Ovary (tissue), 10 donors: ENCODE measurements at places on chromosomes 7 and 10. TPM values are rescaled to one million over a fixed set of nuclear protein-coding genes. Genes with fewer than 3 reads are reported as not detected.

The HKDC1 gene
- total RNA-seq, result not detected

The TFR2 gene
- 0.30 TPM for total RNA-seq

The VSTM2A gene
- not detected for total RNA-seq

The SPDYE16 gene
- 0.11 TPM for total RNA-seq

The LEP gene
- not detected for total RNA-seq

The HOXA10 gene
- 0.35 TPM for total RNA-seq

The CH25H gene
- 3.3 TPM for total RNA-seq

The MRLN gene
- total RNA-seq, result not detected

The PVRIG gene
- total RNA-seq, result 0.28 TPM

The SLC12A9 gene
- total RNA-seq, result 26.9 TPM

DNA sequence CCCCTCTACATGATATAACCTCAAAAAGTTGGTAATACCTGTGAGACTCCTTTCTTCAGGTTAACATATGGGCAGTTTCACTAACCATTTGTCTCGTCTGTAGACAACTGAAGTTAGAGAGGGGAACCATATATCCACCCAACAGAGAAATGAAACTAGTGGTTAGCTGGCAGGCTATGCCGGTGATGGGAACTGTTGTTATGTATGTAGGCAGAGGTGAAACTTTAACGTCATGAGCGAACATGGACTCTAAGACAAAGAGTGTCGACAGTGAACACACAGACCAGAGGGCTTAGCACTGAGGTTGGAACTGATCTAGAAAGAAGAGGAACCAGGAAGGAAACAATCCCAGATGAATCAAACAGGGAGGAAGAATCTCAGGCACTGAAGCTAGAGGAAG lies 112.4 kb downstream of the ELMO1 start:
- DNase-seq, result no peak
- H3K27me3 ChIP-seq, result no peaks in the 10 kb centered on the region
- H3K36me3 ChIP-seq, result no peaks in the 10 kb centered on the region
- no peak overlapping the region for H3K27ac ChIP-seq
- H3K4me3 ChIP-seq, result no peak overlapping the region

GRCh38 chr10:52769966-52770365 lies 2.6 kb downstream of the MBL2 start:
- H3K4me3 ChIP-seq, result no peak overlapping the region
- no peaks in the 10 kb centered on the region for H3K36me3 ChIP-seq
- no peaks in the 10 kb centered on the region for H3K27me3 ChIP-seq
- no peaks in the 10 kb centered on the region for H3K4me1 ChIP-seq
- H3K27ac ChIP-seq, result no peak overlapping the region

GRCh38 chr7:30093420-30093952 lies 41.3 kb upstream of the MTURN start:
- H3K27me3 ChIP-seq, result no peaks in the 10 kb centered on the region
- H3K27ac ChIP-seq, result no peak overlapping the region
- no peak overlapping the region for H3K4me3 ChIP-seq

GRCh38 chr7:15323550-15323949 lies 238.3 kb downstream of the AGMO start:
- H3K27ac ChIP-seq, result no peak overlapping the region
- H3K36me3 ChIP-seq, result no peaks in the 10 kb centered on the region
- DNase-seq, result no peak

DNA sequence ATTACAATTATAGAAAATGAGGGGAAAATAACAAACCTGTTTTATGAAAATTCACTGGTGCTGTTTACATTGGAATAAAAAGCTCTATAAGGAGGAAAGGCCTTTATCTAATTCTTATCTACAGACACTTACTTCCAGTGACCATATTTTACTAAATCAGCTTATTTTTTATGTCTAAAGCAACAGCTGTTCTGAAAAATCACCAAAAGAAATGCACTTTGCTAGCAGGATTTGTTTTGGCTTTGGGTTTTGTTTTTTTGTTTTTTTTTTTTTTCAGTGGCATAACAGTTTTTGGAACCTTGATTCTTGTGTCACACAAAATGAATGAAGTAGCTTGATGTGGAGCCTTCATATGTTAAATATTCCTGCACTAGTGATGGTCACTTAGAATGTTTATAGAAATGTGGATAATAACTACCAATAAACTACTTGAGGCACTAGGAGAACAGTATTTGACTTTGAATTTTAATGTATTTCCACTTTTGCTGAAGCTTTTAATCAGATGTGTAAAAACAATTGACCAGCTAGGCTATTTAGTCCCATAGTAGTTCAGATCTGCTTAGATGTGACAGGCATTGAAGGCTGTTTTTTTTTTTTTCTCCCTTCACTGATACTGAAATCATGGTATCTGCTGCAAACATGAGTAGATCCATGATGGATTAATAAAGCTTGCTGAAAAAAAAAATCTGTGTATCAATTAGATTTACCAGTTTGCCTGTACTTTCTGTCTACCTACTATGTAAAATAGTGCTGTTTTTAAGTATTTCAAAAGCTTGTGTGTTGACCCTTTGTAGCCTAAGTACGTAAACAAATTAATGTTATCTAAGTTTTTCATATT lies 2.8 kb downstream of the ARL4A start:
- H3K27me3 ChIP-seq, result no peaks in the 10 kb centered on the region
- DNase-seq, result no peak
- H3K36me3 ChIP-seq, result no peaks in the 10 kb centered on the region
- H3K27ac ChIP-seq, result no peak overlapping the region
- H3K4me1 ChIP-seq, result no peaks in the 10 kb centered on the region

- no peak overlapping the region for H3K4me3 ChIP-seq
- no peak for DNase-seq
- H3K27ac ChIP-seq, result no peak overlapping the region
- H3K4me1 ChIP-seq, result peaks cover 5% of the 10 kb centered on the region
Observed at GRCh38 chr7:92697012-92697411, 106.8 kb upstream of the FAM133B start.

GRCh38 chr10:73799899-73800559 lies 11.4 kb downstream of the NDST2 start:
- no peaks in the 10 kb centered on the region for H3K27me3 ChIP-seq
- no peak for DNase-seq
- no peaks in the 10 kb centered on the region for H3K36me3 ChIP-seq

DNA sequence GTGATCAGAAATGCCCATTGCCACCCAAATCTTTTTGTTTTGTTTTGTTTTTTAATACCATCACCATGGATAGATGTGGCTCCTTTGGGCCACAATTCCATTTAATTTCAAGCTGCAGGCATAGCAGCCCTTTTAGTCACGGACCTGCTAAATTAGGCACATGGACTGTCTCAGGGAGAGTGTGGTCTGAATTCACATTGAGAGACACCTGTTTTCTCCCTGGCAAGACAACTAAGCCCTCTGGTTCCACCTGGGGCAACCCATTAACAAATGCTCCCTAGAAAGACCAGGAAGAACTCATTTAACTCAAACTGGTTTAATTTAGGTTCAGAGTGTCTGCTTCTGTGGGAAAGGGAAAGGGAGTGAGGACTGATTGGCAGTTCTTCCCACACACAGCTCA lies 88.2 kb upstream of the ANKRD1 start:
- no peaks in the 10 kb centered on the region for H3K36me3 ChIP-seq
- H3K4me3 ChIP-seq, result no peak overlapping the region
- no peaks in the 10 kb centered on the region for H3K27me3 ChIP-seq
- H3K4me1 ChIP-seq, result no peaks in the 10 kb centered on the region
- no peak for DNase-seq

DNA sequence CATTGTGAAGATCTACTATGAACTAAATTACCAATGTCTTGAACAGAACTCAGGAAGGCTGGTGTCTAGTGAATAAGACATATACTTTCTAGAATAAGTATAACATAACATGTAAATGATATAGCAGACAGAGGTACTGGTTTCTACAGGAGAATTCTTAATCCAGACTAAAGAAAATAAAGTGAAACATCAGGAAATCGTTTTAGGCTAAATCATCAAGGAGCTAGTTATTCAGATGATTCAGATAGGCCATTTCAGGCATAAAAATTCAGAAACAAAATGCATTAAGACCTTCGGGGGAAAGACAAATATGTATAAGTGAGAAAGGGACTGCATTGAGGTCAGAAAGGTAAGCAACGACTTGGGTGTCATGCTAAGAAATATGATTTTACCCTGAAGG lies 170.6 kb downstream of the LRRN3 start:
- H3K4me1 ChIP-seq, result no peaks in the 10 kb centered on the region
- H3K27ac ChIP-seq, result no peak overlapping the region
- H3K36me3 ChIP-seq, result no peaks in the 10 kb centered on the region
- no peak for DNase-seq
- no peak overlapping the region for H3K4me3 ChIP-seq

- no peak overlapping the region for H3K27ac ChIP-seq
- DNase-seq, result no peak
- no peaks in the 10 kb centered on the region for H3K36me3 ChIP-seq
- no peaks in the 10 kb centered on the region for H3K27me3 ChIP-seq
Observed at GRCh38 chr10:64486149-64486548, 964.9 kb downstream of the REEP3 start.

- no peaks in the 10 kb centered on the region for H3K36me3 ChIP-seq
- peaks cover 2% of the 10 kb centered on the region for H3K4me1 ChIP-seq
- H3K4me3 ChIP-seq, result no peak overlapping the region
- no peaks in the 10 kb centered on the region for H3K27me3 ChIP-seq
Observed at GRCh38 chr7:40799493-40800403, 664.9 kb downstream of the SUGCT start.
